ENCODE measurements at places on chromosomes 5 and 9.

GRCh38 chr9:115058175-115058574 lies 59.8 kb downstream of the TNC start:
- DNase-seq: no peak

- DNase-seq: no peak
Observed at GRCh38 chr5:21085791-21086190, 1097.8 kb upstream of the CDH18 start.

DNA sequence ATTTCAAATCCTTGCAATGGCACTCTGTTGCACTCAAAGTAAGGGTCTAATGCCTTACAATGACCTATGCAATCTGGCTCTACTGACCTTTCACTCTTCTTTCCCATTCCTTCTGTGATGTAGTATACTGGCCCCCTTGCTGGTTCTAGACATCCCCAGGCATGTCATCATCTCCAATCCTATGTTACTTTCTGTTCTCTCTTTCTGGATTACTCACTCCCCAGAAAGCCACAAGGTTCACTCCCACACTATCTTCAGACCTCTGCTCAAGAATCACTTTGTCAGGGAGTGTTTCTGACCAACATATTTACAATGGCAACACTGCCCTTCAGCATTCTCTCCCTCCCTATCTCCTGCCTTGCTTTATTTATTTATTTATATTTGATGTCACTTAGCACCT lies 802.2 kb upstream of the WWC1 start:
- no peak for DNase-seq

GRCh38 chr5:14109771-14110170 lies 33.4 kb upstream of the TRIO start:
- no peak for DNase-seq

DNA sequence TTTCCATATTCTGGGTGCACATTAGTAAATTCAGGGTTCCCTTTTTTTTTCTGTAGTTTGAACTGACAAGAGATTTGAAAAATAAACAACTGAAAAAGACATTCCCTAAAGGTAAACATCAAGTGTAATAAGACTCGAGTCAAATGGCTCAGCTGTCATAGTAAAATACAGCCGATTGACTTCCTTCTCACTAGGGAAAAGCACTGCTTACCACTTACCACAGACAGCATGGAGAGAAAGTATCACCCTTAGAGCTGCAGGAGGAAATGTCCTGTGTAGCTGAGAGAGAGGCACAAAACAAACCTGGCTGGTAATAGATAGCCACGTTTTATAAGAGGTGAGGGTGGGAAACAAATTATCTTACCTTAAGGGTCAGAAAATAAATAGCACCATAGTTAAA lies 12.1 kb upstream of the DMAC1 start:
- no peak for DNase-seq

- no peak for DNase-seq
Observed at GRCh38 chr9:81605170-81605670, 84.1 kb downstream of the TLE1 start.

DNA sequence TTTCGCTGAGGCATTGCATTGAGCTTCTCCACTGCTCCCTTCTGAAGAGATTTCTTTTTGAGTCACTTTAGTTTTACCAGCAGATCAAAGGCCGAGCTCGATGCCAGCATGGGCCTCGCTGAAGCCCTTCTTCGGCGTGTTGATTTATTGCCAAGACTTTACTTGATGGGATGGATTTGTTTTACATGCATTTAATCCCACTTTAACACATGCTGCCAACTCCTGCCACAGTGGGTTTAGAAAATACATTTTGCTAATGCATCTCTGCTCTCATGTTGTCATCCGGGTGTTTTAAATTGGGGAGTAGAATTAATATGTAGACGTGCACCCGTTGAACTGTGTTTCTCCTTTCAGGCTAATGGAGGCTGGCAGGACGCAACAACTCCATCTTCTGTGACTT lies 218.3 kb downstream of the PBX3 start:
- DNase-seq: no peak

DNA sequence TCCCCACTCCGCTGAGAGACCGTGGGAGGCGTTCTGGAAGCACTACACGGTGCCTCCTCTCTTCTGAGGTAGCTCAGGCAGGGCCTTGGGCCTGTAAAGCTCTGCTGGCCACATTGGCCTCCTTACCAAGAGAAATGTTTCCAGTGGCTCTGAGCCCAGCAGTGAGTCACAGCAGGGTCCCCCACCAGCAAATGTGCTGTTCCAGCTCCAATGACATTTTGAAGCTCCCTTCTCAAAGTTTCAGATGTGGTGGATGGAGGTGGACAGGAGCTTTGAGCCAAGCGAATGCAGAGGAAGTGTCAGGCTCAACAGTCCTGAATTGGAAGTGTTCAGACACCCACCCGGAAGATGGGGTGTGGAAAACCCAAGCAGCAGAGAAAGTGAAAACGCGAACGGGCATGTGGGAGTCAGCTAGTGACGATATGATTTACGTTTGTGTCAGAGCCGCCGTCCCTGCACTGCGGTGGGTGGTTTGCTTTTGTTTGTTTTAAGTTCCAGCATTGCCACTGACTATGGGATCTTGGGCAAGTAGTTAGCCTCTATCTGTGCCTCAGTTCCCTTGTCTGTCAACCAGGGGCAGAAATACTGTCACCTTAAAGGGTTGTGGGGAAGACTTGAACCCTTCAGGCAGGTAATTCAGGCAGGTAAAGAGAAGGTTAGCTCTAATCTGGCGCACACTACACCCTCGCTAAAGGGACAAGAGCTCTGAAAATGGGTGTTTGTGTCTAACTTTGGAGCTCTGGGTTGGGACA lies 38.2 kb downstream of the C5orf15 start:
- DNase-seq: no peak

DNA sequence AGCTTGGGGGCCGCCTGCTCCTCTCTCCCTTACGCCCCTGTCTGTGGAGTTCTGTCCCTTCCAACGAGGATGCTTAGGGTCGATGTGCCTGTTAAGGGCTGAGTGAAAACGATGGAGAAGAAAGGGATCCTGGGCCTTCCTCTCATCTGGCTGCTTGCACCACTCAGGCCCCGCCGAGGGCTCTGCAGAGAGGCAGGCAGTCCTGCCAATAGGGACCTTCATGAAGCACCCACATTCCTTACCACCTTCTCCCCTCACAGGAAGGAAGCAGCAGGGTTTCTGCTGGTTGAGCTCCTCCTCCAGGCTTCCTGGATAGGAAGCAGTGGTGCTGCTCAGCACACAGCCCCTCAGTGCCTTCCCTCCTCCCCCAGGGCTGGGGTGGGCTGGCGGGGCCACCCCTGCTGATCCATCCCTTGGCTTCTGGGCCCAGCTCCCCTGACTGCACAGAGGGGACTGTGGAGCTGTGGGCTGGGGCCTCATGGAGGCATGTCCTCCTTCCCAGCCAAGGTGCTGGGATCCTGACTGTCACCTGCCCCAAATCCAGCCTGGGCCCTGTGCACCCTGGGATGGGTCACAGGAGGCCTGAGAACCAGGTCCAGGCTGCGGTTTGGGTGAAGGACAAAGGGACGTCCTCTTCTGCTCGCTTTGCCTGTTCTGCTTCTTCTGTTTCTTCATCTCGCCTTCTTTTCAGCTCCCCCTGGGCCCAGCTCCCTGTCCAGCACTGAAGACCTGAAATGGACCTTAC lies 50.5 kb downstream of the AHRR start:
- no peak for DNase-seq

DNA sequence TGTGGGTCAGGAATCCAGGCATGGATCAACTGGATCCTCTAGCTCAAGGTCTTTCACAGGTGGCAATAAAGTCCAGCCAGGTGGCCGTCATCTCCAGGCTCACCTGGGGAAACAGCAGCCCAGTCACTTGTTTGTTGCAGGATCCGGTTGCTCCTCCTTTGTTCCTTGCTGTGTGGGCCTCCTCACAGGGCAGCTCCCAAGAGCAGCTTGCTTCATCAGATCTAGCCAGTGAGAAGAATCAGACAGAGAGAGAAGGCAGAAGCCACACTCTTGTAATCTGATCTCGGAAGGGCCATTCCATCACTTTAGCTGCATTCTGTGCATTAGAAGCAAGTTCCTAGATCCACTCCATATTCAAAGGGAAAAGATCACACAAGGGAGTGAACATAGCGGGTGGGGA lies 3.2 kb upstream of the HSD17B3 start:
- DNase-seq: no peak

DNA sequence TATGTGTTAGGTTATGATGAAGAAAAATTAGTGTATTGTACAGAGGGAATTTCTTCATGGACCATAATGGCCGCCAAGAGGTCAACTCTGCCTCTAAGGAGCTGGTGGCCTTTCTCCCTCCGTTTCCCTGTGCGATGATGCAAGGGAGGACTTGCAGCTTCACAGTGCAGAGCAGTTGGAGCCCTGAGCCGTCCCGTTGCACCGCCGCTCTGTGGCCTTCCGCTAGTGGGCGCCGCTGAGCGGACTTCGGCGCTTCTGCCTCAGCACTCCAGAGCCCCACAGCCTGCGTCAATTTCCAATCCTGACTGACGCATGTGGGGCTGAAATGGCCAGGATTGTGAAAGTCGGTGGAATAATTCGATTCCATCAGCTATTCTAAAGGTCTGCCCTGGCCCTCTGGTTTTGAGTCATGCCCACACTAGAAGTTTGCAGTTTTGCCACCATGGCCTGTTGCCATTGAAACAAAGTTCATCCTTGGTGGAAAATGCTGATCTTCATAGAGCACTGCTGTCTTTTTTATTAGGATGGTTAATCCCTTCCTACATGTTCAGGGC lies 22.7 kb upstream of the LECT2 start:
- no peak for DNase-seq

DNA sequence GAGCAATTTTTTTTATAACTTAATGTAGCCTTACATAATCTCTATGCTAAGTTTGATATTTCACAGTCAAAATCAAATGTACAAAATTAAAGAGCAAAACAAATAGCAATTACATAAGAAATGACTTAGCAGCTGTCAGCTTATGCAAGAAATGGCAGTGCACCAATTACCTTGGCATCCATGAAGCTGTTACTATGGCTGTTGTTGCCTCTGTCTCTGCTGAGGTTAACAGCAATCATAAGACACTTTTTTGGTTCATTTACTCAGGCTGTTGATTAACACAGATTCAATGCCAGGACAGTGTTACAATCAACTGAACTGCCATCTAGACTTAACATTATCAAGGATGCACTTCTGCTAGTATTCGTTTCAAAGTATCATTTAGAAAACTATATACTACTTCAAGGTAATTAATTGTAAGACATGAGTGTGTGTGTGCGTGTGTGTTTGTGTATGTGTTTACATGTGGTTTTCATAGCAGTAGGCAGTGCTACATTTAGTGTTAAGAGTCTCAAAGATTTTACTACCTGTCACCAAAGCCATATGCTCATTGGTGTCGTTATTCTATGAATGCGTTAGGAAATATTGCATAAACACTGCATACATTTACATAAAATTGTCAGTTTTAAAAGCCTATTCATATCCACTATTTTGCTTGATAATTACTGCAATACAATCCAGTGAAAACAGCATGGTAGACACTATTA lies 1084.2 kb upstream of the COX7C start:
- no peak for DNase-seq

DNA sequence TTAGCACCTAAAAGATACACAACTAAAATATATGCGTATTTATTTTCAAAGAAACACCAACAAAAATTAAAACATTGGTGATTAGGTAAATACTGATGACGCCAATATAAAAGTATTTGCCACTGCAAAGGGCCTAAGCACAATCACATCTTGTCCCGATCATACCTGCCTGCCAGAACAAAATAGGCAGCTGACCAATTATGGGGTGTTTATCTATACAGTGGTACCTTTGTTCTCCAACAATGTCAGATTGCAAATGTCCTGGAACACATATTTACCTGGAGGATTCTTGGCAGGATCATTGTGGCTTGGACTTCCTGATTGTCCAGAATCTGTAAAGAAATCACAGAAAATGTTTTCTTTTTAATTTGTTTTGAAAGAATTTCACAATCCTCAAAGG lies 134.5 kb downstream of the NFIB start:
- DNase-seq: no peak

GRCh38 chr5:60886158-60886557 lies 42.1 kb upstream of the ELOVL7 start:
- no peak for DNase-seq

- no peak for DNase-seq
Observed at GRCh38 chr5:93322974-93323860, 257.8 kb downstream of the NR2F1-AS1 start.

Data from NCI-H187 (cell line).